ENCODE measurements at places on chromosomes 4 and X. TPM values are rescaled to one million over a fixed set of nuclear protein-coding genes. Genes with fewer than 3 reads are reported as not detected.

MAGEB1 gene
- not detected for total RNA-seq

BANK1 gene
- 0.29 TPM for total RNA-seq

INTS6L gene
- 1.4 TPM for total RNA-seq

PLAC8 gene
- total RNA-seq, result 1.1 TPM

CLDN24 gene
- total RNA-seq, result not detected

FABP2 gene
- total RNA-seq, result not detected

TLR10 gene
- not detected for total RNA-seq

CYTL1 gene
- not detected for total RNA-seq

POU3F4 gene
- not detected for total RNA-seq

HGFAC gene
- 0.68 TPM for total RNA-seq

ERAS gene
- total RNA-seq, result not detected

GLA gene
- 13.5 TPM for total RNA-seq

SMAD1 gene
- total RNA-seq, result 19.9 TPM

XPNPEP2 gene
- total RNA-seq, result 1.3 TPM

DNA sequence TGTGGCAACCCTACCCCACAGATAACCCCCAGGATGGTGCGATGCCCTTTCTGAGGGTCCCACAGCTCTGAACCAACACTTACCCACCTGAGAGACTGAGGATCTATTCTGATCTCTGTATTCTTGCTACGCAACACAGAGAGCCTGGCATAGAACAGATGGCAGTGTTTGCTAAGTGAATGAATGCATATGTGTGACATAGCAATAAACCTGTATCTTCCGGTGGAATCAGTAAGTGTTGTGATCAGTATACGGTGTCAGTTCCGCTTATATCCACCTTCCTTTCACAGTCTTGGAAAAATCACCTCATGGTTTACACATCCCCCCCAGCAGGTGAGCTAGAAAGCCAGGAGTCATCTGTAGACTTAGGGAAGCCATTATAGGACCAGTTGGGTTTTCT, 5.9 kb upstream of the HSD17B10 start:
- H3K36me3 ChIP-seq, result no peaks in the 10 kb centered on the region
- peaks cover 5% of the 10 kb centered on the region for H3K4me1 ChIP-seq
- peak overlapping the region; percentile 88 for H3K27ac ChIP-seq
- no peak for DNase-seq
- peak overlapping the region; percentile 57 for H3K4me3 ChIP-seq
- peaks cover 4% of the 10 kb centered on the region for H3K27me3 ChIP-seq

DNA sequence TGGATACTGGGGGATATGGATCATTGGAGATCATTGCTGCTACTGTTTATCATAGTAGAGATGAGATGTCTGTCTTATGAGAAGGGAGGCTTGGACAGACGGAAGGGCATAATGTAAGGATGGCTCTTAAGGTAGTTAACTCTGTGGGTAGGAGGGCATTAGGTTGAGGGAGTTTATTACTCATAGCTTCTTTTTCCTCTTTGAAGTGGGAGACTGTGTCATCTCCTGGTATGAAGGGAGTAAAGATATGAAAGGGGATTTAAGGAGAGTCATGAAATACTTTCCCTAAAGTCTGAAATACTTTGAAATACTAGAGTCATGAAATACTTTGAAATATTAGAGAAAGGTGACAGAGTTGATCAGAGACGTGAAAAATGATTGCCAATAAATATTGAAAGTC, 255.5 kb upstream of the PITX2 start:
- H3K27ac ChIP-seq, result no peak overlapping the region
- H3K4me1 ChIP-seq, result no peaks in the 10 kb centered on the region

- no peak overlapping the region for H3K27ac ChIP-seq
- H3K36me3 ChIP-seq, result no peaks in the 10 kb centered on the region
- no peak overlapping the region for H3K4me3 ChIP-seq
- H3K4me1 ChIP-seq, result peaks cover 12% of the 10 kb centered on the region
- no peak for DNase-seq
Measured at GRCh38 chr4:169245061-169245460, 25.7 kb downstream of the SH3RF1 start.

DNA sequence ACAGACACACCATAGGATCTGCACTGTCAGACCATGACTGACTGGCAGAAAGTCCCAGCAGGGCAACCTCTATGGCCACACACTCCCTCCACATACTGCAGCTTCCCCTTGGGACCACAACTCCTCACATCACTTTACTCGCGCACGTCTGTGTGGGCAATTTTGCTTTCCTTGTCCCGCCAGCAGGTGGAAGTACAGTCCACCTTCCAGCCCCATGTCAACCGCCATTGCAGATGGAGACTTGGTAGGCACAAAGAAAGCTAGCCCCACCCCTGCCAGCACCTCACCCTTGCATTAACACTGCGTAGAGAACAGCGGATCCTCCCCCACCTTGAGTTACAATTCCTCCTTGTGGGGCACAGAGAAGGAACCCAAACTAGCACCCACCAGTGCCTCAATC, 74.4 kb upstream of the NAP1L2 start:
- no peak for DNase-seq
- no peaks in the 10 kb centered on the region for H3K27me3 ChIP-seq
- no peaks in the 10 kb centered on the region for H3K4me1 ChIP-seq
- H3K4me3 ChIP-seq, result no peak overlapping the region
- no peaks in the 10 kb centered on the region for H3K36me3 ChIP-seq

- H3K27me3 ChIP-seq, result no peaks in the 10 kb centered on the region
- H3K27ac ChIP-seq, result no peak overlapping the region
- no peaks in the 10 kb centered on the region for H3K36me3 ChIP-seq
- H3K4me1 ChIP-seq, result no peaks in the 10 kb centered on the region
Measured at GRCh38 chrX:133229361-133229760, 11.2 kb upstream of the TFDP3 start.

- no peak overlapping the region for H3K4me3 ChIP-seq
- no peak for DNase-seq
- H3K4me1 ChIP-seq, result peaks cover 6% of the 10 kb centered on the region
- H3K27ac ChIP-seq, result no peak overlapping the region
- no peaks in the 10 kb centered on the region for H3K36me3 ChIP-seq
Measured at GRCh38 chr4:98572697-98573096, 85.7 kb downstream of the TSPAN5 start.

GRCh38 chr4:1077711-1078477, 35.5 kb downstream of the RNF212 start:
- no peaks in the 10 kb centered on the region for H3K36me3 ChIP-seq
- no peaks in the 10 kb centered on the region for H3K4me1 ChIP-seq
- no peak for DNase-seq

DNA sequence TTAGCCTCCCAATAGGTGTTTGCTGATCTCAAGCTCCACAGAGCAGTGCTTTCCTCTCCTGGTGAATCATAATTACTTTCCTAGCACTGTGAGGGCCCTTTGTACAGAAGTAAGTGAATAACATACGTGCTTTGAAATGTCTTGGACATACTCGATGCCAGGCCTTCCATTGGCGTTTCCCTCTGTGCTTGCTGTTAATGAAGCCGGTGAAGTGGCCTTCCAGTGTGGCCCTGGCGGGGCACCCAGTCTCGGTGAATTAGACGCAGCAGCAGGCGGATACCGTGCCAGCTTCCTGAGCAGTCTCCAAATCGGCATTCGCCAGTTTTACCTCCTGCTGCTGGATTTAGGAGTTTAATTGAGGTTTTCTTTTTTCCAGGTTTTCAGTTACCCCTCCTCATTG, 132.3 kb downstream of the HMX1 start:
- no peak overlapping the region for H3K4me3 ChIP-seq
- DNase-seq, result no peak
- no peaks in the 10 kb centered on the region for H3K36me3 ChIP-seq
- no peak overlapping the region for H3K27ac ChIP-seq
- H3K27me3 ChIP-seq, result no peaks in the 10 kb centered on the region

DNA sequence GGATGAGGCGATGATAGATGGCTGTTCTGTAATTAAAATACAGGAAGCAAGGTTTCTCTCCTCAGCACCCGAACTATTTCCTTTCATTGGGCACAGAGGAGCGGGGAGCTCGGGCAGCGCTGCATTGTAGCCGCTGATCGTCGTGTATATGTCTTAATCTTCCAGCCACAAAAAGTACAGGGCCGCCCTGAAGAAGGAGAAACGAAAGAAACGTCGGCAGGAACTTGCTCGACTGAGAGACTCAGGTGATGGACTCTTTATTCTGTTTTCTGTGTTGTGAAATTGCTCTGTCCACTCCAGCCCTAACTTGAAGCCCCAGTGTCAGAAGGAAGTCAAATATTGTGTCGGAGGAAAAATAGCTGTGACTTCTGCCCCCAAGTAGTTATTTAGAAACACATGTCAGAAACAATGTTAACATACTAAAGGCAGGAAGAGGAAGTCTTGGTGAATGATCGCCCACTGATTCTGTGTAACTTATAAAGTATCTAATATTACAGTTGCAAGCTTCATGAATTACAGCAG, 546 bp downstream of the ZRSR2 start:
- peaks cover 7% of the 10 kb centered on the region for H3K4me1 ChIP-seq
- no peak for DNase-seq
- H3K36me3 ChIP-seq, result no peaks in the 10 kb centered on the region
- H3K4me3 ChIP-seq, result peak overlapping the region; percentile 78
- peak overlapping the region; percentile 73 for H3K27ac ChIP-seq

DNA sequence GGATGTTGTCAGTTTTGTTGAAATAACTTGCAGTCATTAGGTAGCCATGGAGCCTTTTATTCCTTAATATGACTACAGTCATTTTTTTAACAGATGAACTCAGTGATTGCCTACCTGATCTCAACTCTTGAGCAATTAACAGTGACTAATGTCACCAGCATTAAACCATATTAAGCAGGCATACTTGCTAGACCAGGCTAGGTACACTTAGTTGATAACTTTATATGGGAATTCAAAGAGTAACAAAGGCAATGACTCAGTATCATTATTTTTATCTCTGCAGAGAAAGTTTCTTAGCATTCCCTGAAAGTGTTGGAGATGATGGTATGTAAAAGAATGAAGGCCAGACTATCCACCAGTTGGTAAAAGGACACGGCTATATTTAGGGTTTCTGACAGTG, at the start of gene C4orf54:
C4orf54 (minus strand) TSS at position 31 of the 400 bp plus-strand sequence. CDS start 3,180 bp downstream, outside the sequence.
- no peak within 1 kb of the TSS for H3K4me3 ChIP-seq
- no peaks in the 10 kb centered on the region for H3K36me3 ChIP-seq
- no peak for DNase-seq

- H3K4me3 ChIP-seq, result no peak overlapping the region
- no peaks in the 10 kb centered on the region for H3K4me1 ChIP-seq
- H3K27me3 ChIP-seq, result no peaks in the 10 kb centered on the region
- H3K27ac ChIP-seq, result no peak overlapping the region
Measured at GRCh38 chrX:129525162-129525561, 1.9 kb upstream of the SMARCA1 start.

DNA sequence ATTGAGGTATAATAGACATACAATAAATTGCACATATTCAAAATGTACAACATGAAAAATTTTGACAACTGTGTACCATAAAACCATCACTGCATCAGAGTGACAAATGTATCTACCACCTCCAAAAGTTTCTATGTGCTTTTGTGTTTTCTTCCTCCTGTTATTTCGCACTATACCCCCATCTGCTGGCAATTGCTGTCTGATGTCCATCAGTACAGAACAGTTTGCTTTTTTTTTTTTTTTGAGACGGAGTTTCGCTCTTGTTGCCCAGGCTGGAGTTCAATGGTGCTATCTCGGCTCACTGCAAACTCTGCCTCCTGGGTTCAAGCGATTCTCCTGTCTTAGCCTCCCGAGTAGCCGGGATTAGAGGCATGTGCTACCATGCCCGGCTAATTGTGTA, 154.3 kb upstream of the GIMD1 start:
- no peak overlapping the region for H3K4me3 ChIP-seq
- no peaks in the 10 kb centered on the region for H3K4me1 ChIP-seq
- H3K27me3 ChIP-seq, result no peaks in the 10 kb centered on the region
- no peak for DNase-seq
- no peak overlapping the region for H3K27ac ChIP-seq

- H3K27me3 ChIP-seq, result no peaks in the 10 kb centered on the region
- H3K4me1 ChIP-seq, result no peaks in the 10 kb centered on the region
- no peak for DNase-seq
- H3K36me3 ChIP-seq, result no peaks in the 10 kb centered on the region
- H3K4me3 ChIP-seq, result no peak overlapping the region
- H3K27ac ChIP-seq, result no peak overlapping the region
Measured at GRCh38 chrX:149221230-149221629, 283.9 kb downstream of the IDS start.

- H3K4me3 ChIP-seq, result no peak overlapping the region
- no peak for DNase-seq
- H3K36me3 ChIP-seq, result no peaks in the 10 kb centered on the region
- H3K4me1 ChIP-seq, result no peaks in the 10 kb centered on the region
- H3K27me3 ChIP-seq, result no peaks in the 10 kb centered on the region
Measured at GRCh38 chr4:16416601-16417000, 190.3 kb upstream of the TAPT1 start.

DNA sequence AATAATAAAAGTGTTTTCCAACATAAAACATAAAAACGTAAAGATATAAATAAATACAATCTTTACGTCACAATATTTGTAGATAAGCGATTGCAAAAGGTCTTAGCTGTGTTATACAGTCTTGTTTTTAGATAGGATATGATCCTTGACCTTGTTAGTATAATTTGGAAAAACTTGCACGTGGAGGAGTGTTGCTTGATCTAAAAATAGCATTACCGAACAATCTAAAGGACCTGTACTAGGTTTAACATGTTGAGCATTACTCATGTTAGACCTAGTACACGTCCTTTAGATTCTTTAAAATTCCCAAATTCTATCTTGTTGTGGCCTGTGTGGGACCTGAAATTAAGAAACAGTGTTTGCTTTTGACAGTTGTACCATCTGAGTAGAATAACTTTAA, 1.6 kb downstream of the METAP1 start:
- no peak overlapping the region for H3K4me3 ChIP-seq
- peaks cover 13% of the 10 kb centered on the region for H3K4me1 ChIP-seq
- no peaks in the 10 kb centered on the region for H3K27me3 ChIP-seq
- no peaks in the 10 kb centered on the region for H3K36me3 ChIP-seq
- DNase-seq, result no peak
- H3K27ac ChIP-seq, result peak overlapping the region; percentile 94

GRCh38 chr4:73170518-73171198, 87.9 kb downstream of the ANKRD17 start:
- H3K27ac ChIP-seq, result no peak overlapping the region
- DNase-seq, result no peak
- no peaks in the 10 kb centered on the region for H3K4me1 ChIP-seq
- H3K36me3 ChIP-seq, result peaks cover 34% of the 10 kb centered on the region

GRCh38 chrX:136147976-136148375, 643 bp downstream of the FHL1 start:
- no peak for DNase-seq
- H3K36me3 ChIP-seq, result no peaks in the 10 kb centered on the region
- peak overlapping the region; percentile 78 for H3K27ac ChIP-seq
- no peaks in the 10 kb centered on the region for H3K4me1 ChIP-seq
- H3K4me3 ChIP-seq, result peak overlapping the region; percentile 66

GRCh38 chrX:111442791-111443190, 30.8 kb upstream of the DCX start:
- DNase-seq, result no peak
- H3K27me3 ChIP-seq, result no peaks in the 10 kb centered on the region
- no peaks in the 10 kb centered on the region for H3K36me3 ChIP-seq
- H3K4me1 ChIP-seq, result no peaks in the 10 kb centered on the region
- no peak overlapping the region for H3K4me3 ChIP-seq
- H3K27ac ChIP-seq, result no peak overlapping the region

- H3K4me3 ChIP-seq, result peak overlapping the region; percentile 67
- H3K27ac ChIP-seq, result peak overlapping the region; percentile 80
- H3K4me1 ChIP-seq, result peaks cover 10% of the 10 kb centered on the region
- H3K27me3 ChIP-seq, result peaks cover 4% of the 10 kb centered on the region
- DNase-seq, result no peak
Measured at GRCh38 chr4:24473309-24473721, 111.0 kb downstream of the DHX15 start.
